ENCODE measurements at places on chromosomes 3 and 15. TPM values are rescaled to one million over a fixed set of nuclear protein-coding genes. Genes with fewer than 3 reads are reported as not detected.

DNA sequence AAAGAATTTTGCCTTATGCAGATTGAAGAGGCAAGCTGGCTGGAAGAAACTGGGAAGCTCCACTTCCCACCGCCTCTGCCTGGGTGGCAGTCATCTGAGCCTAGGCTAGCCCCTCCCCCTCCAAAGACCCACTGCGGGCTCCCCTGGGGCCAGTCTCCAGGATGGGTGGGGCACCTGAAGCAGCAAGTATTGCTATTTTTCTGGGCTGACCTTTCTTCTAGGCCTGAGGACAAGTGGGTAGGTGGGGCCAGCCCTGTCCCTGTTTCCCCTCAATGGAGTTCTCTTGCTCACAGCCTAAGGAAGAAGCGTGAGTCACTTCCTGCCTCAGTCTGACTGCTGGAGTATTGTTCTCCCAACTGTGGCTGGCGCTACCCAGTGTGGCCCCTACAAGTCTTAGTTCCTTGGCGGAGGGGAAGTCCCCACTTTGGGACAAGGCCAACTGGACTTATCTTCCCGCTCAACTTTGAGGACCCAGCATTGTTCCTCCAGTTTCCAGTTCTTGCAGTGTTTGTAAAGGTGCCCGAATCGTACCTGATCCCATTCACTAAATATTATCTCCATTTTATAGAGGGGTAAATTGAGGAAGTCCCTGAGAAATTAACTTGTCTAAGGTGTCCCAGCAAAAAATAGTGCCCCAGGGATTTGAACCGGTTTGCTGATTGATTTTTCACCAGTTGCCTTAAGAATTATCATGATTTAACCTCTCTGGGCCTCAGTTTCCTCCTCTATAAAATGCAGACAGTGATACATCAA, 1.4 kb downstream of the FURIN start:
- peak; percentile 40 for DNase-seq

DNA sequence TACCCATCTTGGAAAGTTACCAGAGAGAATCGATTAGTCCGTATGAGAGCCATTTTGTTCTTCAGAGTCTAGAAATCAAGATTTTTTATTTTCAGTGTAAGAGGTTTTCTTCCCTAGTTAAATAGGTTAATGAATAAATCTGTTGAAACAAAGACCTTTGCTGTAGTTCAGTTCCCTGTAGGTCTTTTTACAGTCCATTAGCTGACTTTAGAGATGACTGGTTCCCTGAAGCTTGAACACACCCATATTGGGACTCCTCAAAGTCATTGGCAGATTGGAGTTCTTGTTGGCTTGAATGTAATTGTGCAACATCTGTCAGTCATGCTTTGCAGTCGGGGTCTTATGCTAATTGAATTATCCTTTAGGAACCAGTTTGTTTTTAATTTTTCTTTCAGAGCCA, 45.3 kb downstream of the SEMA6D start:
- DNase-seq: no peak

- no peak for DNase-seq
These were observed 756 bp upstream of the CAMK2N2 start for GRCh38 chr3:184261854-184262763.

- no peak for DNase-seq
These were observed 21.1 kb downstream of the NRROS start for GRCh38 chr3:196660381-196661166.

DNA sequence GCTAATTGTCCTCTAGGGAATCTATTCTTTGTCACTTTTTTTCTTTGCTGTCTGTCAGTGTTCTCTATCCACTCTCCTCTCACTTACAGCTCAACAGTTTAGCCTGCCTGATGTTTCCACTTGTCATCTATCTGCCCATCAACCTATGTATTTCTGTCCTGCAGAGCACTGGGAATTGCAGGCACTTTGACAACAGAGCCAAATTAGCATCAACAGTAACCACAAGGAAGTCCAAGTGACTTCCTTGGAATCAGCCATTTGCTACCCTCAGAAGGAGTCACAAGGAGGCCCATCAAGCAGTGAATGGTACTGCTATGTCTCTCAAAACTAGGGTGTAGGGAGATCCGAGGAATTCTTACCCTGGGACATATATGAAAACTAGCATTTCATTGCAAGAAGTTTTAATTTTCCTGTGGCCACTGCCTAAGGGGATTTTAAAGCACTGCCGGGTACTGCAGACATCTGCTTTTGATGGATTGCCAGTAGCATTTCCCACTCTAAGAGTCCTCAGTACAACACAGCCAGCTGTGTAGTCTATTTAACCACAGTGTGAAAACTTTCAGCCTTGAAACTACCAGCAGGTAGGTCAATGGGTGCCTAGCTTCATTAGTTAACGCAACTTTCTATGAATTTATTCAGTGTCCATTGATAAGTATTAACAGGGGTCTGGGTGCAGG, 898.8 kb downstream of the NTRK3 start:
- DNase-seq: no peak

- DNase-seq: no peak
These were observed 8.1 kb upstream of the POC1A start for GRCh38 chr3:52162250-52162872.

The CELF6 gene
- total RNA-seq: 6.7 TPM

GRCh38 chr15:94125156-94125555, 106.2 kb upstream of the MCTP2 start:
- no peak for DNase-seq

GRCh38 chr15:67119238-67119846, 53.9 kb downstream of the SMAD3 start:
- no peak for DNase-seq

DNA sequence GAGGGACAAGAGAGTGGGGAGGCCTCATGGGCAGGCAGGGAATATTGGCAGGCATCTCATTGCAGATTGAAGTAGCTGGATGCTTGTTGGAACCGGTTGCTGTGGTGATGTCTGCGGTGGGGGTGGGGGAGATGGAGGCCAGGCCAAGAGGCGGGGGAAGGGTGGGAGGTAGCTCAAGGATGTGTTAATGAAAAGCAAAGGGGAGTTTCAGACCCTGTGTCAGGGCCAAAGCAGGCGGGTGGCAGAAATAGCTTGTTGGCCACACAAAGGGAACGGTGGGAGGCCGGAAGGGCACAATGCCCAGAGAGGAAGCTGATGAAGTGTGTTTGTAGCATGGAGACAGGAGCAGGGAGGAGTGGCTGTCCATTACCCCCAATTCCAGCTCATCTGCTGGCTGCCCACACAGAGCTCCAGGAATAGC, 28.0 kb downstream of the CCDC33 start:
- peak; percentile 62 for DNase-seq

- no peak for DNase-seq
These were observed 117.0 kb upstream of the TSPAN3 start for GRCh38 chr15:77187751-77188464.

DNA sequence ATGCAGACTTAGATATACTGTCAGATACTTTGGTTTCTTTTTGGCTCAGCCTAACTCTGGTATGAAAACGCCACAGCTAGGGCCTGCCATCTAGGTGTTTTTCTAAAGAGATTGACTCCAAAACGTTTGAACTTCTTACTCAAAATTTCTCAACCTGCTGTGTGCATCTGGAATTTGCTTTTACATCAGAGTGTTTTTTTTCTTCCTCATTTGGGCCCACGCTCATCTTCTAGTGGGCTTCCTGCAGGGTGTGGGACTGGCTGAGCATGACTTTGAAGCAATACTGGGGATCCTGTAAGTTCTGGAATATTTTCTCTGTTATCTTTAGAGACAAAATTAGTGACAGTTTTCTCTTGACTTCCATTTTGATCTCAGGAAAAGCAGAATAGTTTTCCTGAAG, 117.8 kb downstream of the NR1D2 start:
- no peak for DNase-seq

- DNase-seq: no peak
These were observed 10.6 kb downstream of the UBR1 start for GRCh38 chr15:43095243-43095642.

The ARNT2 gene
- total RNA-seq: 56.6 TPM

The LYZL4 gene
- total RNA-seq: not detected

GRCh38 chr3:5188419-5189221, 1.1 kb downstream of the EDEM1 start:
- DNase-seq: no peak

The ZNF621 gene
- 10.9 TPM for total RNA-seq

The AGTR1 gene
- 2.0 TPM for total RNA-seq

- DNase-seq: peak; percentile 4
These were observed 31.4 kb upstream of the TKT start for GRCh38 chr3:53287131-53287629.

DNA sequence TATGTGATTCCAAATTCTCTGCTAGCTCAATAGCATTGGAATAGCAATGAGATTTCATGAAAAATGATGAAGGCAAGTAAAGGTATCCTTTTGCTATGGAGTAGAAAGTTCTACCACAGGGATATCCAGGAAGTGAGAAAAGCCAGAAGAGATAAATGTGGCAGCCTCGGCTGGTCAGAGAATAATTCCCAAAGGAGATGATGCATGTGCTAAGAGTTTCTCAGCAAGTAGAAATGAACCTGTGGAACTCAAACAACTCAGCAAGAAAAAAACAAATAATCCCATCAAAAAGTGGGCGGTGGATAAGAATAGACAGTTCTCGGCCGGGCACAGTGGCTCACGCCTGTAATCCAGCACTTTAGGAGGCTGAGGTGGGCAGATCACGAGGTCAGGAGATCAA, 38.2 kb downstream of the ALS2CL start:
- no peak for DNase-seq

GRCh38 chr3:179046497-179047353, 24.9 kb downstream of the ZMAT3 start:
- no peak for DNase-seq

The KNL1 gene
- total RNA-seq: 4.7 TPM

GRCh38 chr3:194139071-194139813, 3.3 kb downstream of the HES1 start:
- DNase-seq: no peak

DNA sequence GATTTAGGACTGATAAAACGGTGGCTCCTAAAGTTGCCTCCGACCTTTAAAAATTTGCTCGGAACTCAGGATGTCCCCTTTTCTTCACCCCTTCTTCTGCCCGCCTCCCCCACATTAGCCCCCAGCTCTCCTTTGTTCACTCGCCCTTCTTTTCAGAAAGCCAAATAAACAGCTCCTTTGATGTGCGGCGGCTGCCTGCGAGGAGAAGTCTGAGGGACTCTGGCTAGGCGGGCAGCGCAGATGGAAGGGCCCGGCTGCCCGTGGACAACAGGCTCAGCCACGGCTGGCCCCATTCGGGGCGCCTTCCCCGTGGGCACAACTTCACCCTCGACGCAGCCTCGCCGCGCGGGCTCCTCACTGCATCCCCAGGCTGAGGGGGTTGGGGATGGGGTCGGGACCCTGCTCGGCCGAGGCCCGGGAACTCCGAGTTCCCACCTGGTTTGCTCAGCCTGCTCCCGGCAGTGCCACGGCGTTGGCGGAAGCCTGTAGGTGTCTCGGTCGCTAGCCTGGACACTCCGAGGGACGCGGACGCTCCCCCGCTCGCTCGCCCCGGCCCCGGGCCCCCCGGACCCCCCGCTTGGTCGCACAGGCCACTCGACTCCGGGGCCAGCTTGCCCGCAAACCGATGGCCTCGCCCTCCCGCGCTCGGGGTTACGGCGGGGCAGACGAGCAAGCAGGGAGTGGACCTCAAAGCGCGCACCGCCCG, 897 bp upstream of the TLE3 start:
- DNase-seq: no peak

The SI gene
- not detected for total RNA-seq

DNA sequence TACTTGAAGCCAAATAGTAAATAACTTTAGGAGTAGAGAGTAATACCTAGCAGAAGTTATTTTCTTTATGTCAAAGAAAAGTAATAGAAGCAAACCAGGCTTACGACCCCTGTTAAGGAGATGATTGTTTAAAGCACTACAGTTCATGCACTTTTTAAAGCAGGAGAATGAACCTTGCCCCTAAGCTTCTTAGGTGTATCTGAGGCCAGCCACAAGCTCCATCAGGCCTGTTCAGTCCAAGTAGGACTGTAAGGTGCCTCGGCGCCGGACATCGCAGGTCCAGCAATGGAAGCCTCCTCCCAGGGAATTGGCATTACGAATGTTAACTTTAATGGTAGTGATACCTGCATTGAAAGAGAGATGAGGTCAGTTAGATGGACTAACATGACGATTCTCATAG, 16.5 kb downstream of the GATM start:
- no peak for DNase-seq

The C3orf49 gene
- not detected for total RNA-seq

DNA sequence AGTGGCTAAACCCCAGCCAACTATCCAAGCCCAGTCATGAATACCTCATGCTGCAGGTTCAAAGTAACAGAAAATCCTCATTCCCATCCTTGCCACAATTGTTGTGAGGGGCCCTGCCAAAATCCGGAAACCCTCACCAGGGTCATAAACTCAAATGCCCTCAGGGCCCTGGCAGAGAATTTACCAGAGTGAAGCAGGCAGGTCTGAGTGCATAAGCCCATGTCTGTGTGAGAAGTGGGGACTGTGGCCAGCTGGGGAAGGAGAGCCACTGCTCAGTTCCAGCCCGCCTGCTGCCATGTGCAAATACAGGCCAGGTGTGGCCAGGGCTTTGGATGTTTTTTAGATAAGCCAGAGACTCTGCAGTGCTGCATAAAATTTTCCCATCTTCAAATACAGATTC, 7.0 kb downstream of the CEP152 start:
- no peak for DNase-seq
